Kidney (tissue), 22 donors: ENCODE measurements at places on chromosomes 1 and 21.

- no peak for DNase-seq
Observed at GRCh38 chr1:53432611-53433010, 26.6 kb upstream of the DMRTB1 start.

DNA sequence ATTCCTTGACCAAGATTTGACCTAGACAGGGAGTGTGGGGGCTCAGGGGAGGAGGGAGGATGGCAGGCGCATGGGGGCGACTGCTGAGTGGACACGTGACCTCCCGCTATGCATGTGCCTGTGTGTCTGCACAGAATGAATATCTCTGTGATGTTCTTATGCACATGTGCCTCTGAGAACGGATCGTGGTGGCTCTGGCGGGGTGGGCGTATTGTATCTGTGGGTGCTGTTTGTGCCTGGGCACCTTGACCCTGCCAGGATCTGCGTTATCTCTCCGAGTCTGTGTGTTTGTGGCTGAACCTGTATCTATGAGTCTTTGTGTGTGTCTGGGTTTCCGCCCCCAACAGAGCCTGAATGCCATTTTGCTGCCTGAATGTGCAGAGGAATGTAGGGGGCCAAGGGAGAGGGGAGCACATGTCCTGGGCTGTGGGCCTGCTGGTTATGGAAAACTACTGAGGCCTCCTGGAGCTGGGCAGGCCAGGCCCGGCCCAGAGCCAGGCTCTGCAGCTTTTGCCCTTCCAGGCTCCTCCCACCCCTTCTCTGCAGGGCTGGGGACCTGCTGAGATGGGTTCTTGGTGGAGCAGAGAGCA lies 102.5 kb downstream of the EBNA1BP2 start:
- peak; percentile 30 for DNase-seq

GRCh38 chr1:3552176-3552575 lies 59.1 kb downstream of the MEGF6 start:
- DNase-seq, result no peak

DNA sequence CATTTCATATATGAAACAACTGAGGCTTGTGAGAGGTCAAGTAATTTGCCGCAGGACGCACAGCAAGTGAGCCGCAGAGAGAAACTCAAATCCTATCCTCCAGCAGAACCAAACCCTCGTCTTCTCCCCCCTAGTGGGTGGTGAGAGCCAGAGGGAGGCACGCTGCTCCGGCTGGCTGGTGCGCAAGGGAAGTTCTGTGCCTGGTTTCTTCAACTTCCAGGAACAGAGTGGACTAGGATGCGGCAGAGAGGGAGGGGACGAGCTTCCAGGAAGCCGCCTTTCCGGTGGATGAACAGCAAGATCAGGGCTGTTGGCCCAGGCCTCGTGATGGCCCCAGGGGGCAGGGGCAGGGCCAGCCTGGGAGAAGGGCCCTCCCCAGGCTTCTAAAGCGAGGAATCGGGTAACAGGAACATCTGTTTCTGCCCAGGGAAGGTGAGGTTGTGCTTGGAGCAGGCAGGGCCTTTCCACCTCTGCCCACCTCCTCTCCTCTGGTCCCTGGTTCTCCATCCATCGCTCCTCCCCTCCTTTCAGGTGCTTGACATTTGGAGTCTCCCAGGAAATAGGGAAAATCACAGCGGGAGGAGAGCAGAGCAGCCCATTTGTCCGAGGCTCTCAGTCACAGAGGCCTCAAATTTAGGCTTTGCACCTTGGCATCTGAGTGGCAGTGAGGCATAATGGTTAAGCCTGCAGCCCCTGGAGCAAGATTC lies 16.8 kb upstream of the PDIK1L start:
- peak; percentile 75 for DNase-seq

DNA sequence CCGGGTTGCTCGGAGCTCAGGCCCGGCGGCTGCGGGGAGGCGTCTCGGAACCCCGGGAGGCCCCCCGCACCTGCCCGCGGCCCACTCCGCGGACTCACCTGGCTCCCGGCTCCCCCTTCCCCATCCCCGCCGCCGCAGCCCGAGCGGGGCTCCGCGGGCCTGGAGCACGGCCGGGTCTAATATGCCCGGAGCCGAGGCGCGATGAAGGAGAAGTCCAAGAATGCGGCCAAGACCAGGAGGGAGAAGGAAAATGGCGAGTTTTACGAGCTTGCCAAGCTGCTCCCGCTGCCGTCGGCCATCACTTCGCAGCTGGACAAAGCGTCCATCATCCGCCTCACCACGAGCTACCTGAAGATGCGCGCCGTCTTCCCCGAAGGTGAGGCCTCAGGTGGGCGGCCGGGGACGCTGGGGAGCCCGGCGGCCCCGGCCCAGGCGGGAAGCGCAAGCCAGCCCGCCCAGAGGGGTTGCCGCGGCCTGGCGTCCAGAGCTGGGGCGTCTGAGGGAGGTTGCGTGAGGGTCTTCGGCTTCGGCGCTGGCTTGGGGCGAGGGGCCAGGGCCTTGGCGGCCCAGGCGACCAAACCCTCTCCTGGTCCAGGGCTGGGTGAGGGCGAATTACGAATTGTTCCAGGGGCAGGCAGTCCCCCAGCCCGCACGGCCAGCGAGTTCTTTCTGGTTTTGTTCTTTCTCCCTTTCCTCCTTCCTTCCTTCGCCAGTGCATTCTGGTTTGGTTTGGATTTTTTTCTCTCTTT lies 805 bp downstream of the SIM2 start:
- no peak for DNase-seq

- DNase-seq, result no peak
Observed at GRCh38 chr1:17875171-17875881, 120.2 kb downstream of the ACTL8 start.

DNA sequence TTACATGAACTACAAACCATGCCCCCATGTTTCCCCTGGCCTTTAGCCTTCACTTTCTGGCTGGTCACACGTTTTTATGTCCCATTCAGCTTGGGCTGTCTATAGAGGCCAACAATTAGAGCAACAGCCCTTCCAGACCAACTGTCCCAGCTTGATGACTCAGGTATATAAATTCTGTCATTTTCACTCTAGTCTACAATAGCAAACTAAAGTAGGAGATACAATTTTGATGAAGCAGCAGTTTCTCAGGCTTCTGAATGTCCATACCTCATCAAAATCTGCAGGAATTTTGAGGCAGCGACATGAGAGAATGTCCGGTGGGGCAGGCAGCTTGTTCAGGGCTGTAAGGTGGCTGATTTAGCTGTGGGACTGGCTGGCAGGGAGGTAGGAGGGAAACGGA lies 45.6 kb upstream of the VAV3 start:
- no peak for DNase-seq

GRCh38 chr21:26847002-26847401 lies 1.8 kb upstream of the ADAMTS1 start:
- peak; percentile 50 for DNase-seq

GRCh38 chr1:18021242-18021641 lies 86.4 kb upstream of the IGSF21 start:
- DNase-seq, result no peak

DNA sequence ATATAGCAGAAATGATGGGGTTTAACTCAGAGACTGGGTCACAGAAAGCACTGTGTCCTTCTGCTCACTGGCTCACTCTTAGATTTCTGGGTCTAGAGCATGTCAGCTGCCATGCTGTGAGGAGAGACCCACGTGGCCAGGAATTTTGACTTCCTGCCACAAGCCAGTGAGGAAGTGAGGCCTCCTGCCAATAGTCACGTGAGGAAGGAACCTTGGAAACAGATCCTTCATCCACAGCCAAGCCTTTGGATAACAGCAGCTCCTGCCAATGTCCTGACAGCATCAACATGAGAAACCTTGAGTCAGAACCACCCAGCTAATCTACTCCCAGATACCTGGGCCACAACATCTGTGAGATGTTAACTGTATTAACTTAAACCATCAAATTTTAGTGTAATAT lies 114.5 kb upstream of the PLPPR5 start:
- no peak for DNase-seq

DNA sequence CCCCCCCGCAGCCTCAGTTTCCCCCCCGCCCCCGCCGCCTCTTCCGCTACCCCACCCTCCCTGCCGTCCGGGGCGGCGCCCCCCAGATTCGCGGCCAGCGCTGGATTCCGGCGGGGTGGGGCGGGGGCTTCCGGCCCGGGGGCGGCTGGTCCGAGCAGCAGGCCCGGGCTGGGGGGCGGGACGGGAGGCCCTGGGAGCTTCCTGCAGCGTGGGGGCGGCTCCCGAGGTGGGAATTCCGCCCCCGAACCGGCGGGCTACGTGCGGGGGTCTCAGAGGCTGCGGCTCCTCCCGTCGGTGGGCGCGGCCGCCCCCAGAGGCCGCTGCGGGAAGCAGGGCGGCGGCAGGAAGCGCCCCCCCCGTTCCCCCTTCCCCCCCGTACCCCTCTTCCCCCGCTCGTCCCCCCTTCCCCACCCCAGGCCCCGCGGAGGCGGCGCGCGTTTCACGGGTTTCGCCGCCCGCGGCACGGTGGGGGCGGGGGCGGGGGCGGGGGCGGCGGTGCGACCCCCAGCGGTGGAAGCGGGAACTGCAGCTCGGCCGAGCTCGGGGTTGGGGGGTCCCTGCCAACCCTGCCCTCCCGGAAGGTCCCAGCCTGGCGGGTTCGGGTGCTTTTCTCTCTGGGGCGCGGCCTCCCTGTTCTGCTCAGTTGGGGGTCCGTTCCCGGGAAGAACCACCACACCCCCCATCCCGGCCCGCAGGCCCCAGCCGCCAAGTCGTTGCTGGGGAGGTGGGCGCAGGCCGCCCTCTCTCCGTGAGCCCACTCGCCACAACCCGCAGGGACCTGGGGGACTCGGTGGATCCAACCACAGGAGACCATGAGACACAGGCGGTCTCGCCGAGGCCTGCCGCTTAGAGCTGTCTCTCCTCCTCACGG lies 76.3 kb downstream of the MORN1 start:
- DNase-seq, result peak; percentile 90

DNA sequence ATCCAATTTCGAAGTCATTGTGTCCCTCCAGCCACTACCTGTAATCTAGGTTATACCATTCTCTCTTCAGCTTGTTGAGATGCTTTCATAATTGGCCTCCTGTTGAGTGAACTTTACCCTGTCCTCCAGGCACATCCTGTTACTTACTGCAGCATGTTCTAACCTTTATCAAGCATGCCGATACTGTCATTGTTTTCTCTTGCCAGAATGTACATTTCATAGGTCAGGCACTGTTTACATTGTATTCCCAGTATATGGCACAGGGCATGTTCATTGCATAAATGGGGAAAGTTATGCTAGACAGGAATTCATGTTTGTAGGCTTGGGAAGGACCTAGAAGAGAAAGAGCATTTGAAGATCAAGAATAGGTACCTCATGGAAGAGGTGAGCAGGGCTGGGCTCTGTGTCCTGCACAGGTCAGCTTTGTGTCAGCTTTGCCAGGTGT lies 10.2 kb downstream of the CXADR start:
- DNase-seq, result no peak

DNA sequence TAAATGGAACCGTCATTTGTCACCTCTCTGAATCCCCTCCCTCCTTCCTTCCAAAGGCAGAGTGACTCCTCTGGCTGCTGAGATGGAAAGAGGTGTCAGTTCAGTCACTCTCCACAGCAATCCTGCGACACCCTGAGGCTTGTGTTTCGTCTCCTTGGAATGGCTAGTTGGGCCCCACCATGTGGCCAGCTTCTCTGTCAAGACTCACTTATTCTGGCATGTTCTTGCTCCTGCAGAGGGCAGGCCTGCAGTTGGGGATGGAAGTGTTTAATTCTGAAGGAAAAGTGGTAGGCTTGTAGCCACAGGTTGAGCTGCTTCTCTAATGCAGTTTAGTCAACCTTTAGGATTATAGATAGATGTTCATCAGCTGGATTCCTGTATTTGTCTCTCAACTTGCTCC lies 149.6 kb downstream of the LMO4 start:
- DNase-seq, result peak; percentile 24

- no peak for DNase-seq
Observed at GRCh38 chr1:230696722-230697437, 17.0 kb downstream of the AGT start.

DNA sequence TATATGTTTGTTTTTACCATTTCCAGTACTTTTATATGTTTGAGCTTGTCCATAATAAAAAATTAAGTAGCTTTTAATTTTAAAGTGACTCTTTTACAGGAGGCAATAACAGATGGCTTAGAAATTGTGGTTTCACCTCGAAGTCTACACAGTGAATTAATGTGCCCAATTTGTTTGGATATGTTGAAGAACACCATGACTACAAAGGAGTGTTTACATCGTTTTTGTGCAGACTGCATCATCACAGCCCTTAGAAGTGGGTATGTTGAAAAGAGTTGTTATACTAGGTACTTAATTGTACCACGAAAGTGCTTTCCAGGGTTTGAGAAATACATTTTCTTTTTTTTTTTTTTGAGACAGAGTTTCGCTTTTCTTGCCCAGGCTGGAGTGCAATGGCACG lies 46.1 kb downstream of the RNF2 start:
- DNase-seq, result no peak

- DNase-seq, result peak; percentile 48
Observed at GRCh38 chr1:180255536-180256340, 25.7 kb downstream of the LHX4 start.

GRCh38 chr1:204507317-204508105 lies 8.7 kb upstream of the MDM4 start:
- DNase-seq, result peak; percentile 83

DNA sequence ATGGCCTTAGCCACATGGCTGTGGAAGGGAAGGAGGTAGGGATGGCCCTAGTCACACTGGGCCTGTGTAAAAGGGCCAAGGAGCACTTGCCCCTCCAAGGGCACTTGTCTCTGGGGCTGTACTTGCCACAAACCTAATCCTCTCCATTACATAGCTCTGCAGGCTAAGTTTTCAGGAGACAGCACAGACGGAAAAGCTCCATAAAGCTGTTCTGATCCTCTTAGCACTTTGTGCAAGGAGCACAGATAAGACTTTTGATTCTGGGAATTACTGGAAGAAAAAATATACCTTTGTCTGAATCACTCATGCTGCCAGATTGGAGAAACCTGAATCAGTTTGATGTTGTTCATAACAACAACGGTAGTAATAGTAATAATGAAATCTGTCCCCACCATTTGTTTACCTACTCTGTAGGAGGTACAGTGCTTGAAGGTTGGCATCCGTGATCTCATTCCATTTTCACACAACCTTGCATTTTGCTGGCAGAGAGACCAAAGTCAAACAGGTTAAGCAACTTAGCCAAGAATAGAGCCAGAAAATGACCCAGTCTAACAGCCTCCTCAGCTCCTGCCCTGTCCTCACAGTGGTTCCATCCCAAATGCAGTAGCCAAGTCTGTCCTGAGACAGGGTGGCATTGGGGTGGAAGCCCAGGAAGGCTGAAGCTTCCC lies 207.1 kb downstream of the ROR1 start:
- no peak for DNase-seq

GRCh38 chr1:232368821-232369321 lies 261.1 kb downstream of the SIPA1L2 start:
- no peak for DNase-seq

DNA sequence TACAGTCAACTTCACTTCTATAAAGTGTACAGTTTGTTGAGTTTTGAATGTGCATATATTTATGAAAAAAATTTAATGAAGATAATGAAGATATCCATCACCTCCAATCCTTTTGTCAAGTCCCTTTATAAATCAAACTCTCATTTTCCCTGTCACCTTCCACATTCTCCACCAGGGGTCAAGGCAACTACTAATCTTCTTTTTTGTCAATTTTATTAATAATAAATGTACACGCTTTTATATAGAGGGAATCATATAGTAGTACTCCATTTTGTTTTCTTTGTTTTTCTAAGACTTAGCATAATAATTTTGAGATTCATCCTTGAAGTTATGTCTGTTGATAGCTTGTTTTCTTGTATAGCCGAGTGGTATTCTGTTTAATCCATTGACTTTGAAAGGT lies 1594.2 kb upstream of the PRMT6 start:
- no peak for DNase-seq
